ENCODE measurements at places on chromosomes 7 and 10.
A peak's percentile ranks its signal among the peaks of the same experiment; 100 is the strongest.

DNA sequence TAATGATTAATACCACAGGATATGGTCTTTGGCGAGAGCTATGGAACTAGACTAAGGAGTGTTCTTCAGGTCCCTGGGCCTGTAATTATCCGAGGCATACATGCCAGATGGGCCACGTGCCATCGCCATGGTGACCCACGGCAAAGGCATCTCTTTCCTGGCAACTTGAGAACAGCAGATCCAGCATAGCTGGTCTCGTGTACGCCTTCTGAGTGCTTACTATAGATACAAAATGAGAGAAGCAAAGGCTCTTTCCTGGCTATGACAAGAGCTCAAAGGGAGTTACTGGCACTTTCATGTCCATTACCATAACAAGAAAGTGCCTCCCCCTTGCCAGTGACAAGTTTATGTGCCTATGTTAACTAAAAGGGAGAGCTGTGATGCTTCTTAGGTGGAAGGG is 26.0 kb upstream of the GLI3 start:
- H3K4me3 ChIP-seq, result no peak overlapping the region
- no peak for DNase-seq
- H3K27ac ChIP-seq, result no peak overlapping the region
- H3K27me3 ChIP-seq, result no peaks in the 10 kb centered on the region

- H3K27ac ChIP-seq, result no peak overlapping the region
- no peaks in the 10 kb centered on the region for H3K4me1 ChIP-seq
- no peaks in the 10 kb centered on the region for H3K27me3 ChIP-seq
- no peak overlapping the region for H3K4me3 ChIP-seq
- H3K36me3 ChIP-seq, result no peaks in the 10 kb centered on the region
Measured at GRCh38 chr10:42877496-42878030, 95.0 kb downstream of the BMS1 start.

DNA sequence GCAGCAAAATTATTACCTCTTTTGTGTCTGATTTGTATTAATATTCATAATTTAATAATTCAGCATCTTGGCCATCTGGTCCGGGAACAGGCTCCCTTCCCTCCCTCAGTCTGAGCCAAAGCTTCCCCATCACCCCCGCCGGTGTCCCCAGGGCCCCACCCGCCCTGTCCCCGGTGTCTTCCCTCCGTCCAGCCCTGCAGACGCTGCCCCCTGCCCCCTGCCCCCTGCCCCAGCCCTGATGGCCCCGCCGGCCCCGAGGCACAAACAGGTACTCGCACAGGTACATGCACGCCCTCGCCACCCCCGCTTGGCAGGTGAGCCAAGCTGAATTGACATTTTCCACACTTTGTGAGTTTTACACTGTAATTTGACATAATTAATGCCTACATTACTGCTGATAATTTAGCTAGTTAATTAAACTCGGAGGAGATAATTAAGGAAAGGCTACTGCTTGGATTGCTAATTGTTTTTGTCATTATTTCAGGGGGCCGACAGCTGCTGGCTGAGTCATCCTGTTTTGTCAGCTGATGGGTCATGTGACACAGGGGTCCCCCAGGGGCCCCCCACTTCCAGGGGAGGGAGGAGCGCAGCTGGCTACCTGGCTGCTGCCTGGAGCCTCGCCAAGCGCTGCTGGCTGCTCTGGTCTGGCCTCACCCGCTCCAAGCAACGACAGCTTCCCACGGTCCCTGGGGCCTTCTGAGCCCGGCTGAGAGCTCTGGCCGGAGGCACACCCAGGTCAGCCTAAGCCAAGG is 36.6 kb downstream of the MICALL2 start:
- DNase-seq, result no peak
- no peaks in the 10 kb centered on the region for H3K27me3 ChIP-seq
- H3K4me3 ChIP-seq, result no peak overlapping the region
- no peaks in the 10 kb centered on the region for H3K4me1 ChIP-seq

DNA sequence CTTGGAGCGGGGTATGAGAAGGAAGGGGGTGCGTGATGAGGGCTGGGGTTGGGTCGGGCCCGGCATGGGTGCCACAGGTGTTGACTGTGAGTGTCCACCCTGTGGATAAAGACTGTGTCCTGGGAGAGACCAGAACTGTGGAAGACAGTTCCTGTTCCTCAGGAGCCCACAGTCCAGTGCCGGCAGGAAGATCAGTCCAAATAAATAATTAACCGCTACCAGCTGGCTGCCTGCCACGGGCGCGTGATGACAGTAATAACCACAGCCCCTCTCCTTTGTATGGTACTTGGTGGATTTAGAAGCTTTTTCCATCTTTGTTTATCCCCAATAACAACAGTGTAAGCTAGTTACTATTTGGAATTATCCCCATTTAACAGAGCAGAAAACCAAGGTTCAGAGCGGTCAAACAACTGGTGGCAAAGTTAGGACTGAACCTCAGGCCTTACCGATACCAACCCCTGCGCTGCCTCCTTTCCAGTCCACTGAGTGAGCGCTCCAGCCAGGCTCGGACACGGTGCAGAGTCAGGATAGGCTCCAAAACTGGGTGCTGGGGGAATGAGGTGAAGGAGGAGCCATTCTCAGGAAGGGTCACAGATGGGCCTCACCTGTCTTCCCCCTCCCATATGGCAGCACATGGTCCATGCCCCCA is 5.1 kb downstream of the ZMIZ1 start:
- H3K4me3 ChIP-seq, result no peak overlapping the region
- no peaks in the 10 kb centered on the region for H3K36me3 ChIP-seq
- DNase-seq, result peak; percentile 35
- no peaks in the 10 kb centered on the region for H3K27me3 ChIP-seq
- peak overlapping the region; percentile 100 for H3K27ac ChIP-seq
- H3K4me1 ChIP-seq, result peaks cover 75% of the 10 kb centered on the region
